ENCODE measurements at places on chromosomes 11 and 22. TPM values are rescaled to one million over a fixed set of nuclear protein-coding genes. Genes with fewer than 3 reads are reported as not detected.

DNA sequence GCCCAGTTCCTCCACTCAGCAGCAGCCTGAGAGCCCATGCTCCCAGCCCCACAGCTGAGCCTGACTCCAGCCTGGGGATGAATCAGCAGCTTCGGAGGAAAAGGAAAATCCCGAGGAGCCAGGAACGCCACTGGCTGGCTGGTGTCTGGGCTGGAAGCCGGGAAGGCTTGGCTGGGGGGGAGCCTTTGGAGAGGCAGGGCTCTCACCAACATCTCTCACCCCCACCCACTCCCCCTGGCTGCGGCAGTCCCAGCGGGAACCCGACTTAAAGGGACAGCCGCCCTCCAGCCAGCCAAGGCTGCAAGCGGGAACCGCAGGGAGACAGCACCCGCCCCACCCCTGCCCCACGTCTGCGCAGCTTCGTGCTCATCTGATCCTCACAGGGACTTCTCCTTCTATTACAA is 28.4 kb downstream of the KIAA0930 start:
- DNase-seq = peak; percentile 48
- no peaks in the 10 kb centered on the region for H3K36me3 ChIP-seq

GRCh38 chr11:115504276-115505158 is at the start of gene CADM1:
Gene CADM1, minus strand, starts transcription at chr11:115504415.
- peak; percentile 99 for DNase-seq
- H3K4me3 ChIP-seq = peak within 1 kb of the TSS; percentile 77
- peaks cover 24% of the 10 kb centered on the region for H3K4me1 ChIP-seq

DNA sequence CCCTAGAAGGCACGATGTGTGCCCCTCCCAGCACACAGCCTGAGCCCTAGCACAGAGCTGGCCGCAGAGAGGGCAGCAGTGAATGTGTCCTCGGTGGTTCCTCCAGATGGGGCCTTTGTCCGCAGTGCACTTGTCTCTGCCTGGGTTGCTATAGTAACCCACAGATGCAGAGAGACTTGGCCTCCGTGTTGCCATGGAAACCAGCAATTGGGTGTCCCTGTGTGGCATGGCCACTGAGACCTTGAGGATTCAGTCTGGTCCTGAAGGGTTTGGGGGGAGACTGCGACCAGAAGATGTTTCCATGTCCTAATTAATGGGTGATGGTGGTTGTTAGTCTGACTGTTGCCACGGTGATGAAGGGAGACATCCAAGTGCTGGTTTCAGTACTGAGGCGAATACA is 42.6 kb upstream of the TUB start:
- H3K27me3 ChIP-seq = no peaks in the 10 kb centered on the region
- peak; percentile 76 for DNase-seq
- no peaks in the 10 kb centered on the region for H3K4me1 ChIP-seq
- H3K36me3 ChIP-seq = no peaks in the 10 kb centered on the region

GRCh38 chr22:40120848-40121247 is 56.9 kb upstream of the TNRC6B start:
- no peaks in the 10 kb centered on the region for H3K27me3 ChIP-seq
- no peak overlapping the region for H3K27ac ChIP-seq
- DNase-seq = no peak
- H3K36me3 ChIP-seq = no peaks in the 10 kb centered on the region
- H3K4me3 ChIP-seq = no peak overlapping the region
- peaks cover 6% of the 10 kb centered on the region for H3K4me1 ChIP-seq

- H3K27me3 ChIP-seq = no peaks in the 10 kb centered on the region
- peaks cover 23% of the 10 kb centered on the region for H3K4me1 ChIP-seq
- no peaks in the 10 kb centered on the region for H3K36me3 ChIP-seq
- DNase-seq = no peak
- H3K27ac ChIP-seq = peak overlapping the region; percentile 3
Observed at GRCh38 chr11:47524291-47524874, 28.5 kb downstream of the CELF1 start.

- H3K4me3 ChIP-seq = no peak overlapping the region
- H3K27ac ChIP-seq = no peak overlapping the region
- H3K4me1 ChIP-seq = no peaks in the 10 kb centered on the region
- H3K36me3 ChIP-seq = no peaks in the 10 kb centered on the region
- H3K27me3 ChIP-seq = no peaks in the 10 kb centered on the region
Observed at GRCh38 chr22:44848791-44849420, 96.5 kb downstream of the ARHGAP8 start.

GRCh38 chr11:125072961-125073590 is 10.0 kb downstream of the SLC37A2 start:
- H3K27ac ChIP-seq = no peak overlapping the region
- H3K4me3 ChIP-seq = no peak overlapping the region
- H3K27me3 ChIP-seq = no peaks in the 10 kb centered on the region
- DNase-seq = no peak
- H3K4me1 ChIP-seq = peaks cover 7% of the 10 kb centered on the region
- no peaks in the 10 kb centered on the region for H3K36me3 ChIP-seq

DNA sequence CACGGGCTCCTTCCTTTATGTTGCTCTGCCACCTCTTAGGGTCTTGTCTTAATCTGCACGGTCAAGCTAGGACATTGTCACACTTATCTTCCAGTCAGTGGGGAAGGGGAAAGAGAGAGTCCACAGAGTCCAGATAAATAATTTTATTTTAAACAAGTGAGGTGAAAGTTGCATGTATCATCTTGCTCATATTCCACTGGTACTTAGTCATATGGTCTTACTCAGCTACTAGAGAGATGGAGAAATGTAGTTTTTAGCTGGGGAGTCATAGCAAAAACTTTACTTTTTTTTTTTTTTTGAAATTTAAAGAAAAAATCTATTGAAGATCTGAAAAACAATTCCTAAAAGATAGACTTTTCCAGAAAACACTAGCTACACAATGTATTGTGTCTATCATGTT is 29.0 kb downstream of the PDE3B start:
- no peaks in the 10 kb centered on the region for H3K4me1 ChIP-seq
- no peaks in the 10 kb centered on the region for H3K36me3 ChIP-seq
- no peaks in the 10 kb centered on the region for H3K27me3 ChIP-seq

- H3K36me3 ChIP-seq = no peaks in the 10 kb centered on the region
- peaks cover 14% of the 10 kb centered on the region for H3K4me1 ChIP-seq
- peak; percentile 73 for DNase-seq
- H3K4me3 ChIP-seq = no peak overlapping the region
- peaks cover 54% of the 10 kb centered on the region for H3K27me3 ChIP-seq
- no peak overlapping the region for H3K27ac ChIP-seq
Observed at GRCh38 chr11:2858995-2859698, 26.4 kb downstream of the CDKN1C start.

Gene PGR
- 0.07 TPM for total RNA-seq

Gene OR52A1
- not detected for total RNA-seq

Gene ARHGAP42
- total RNA-seq = 31.0 TPM

Gene DMC1
- 22.8 TPM for total RNA-seq

Gene OLFML1
- total RNA-seq = not detected

Gene CTSW
- total RNA-seq = not detected
